ENCODE measurements at places on chromosomes 13 and 19. TPM values are rescaled to one million over a fixed set of nuclear protein-coding genes. Genes with fewer than 3 reads are reported as not detected.

Gene MAMSTR
- 1.2 TPM for total RNA-seq

Gene SLC25A41
- not detected for total RNA-seq

Gene ZNF790
- total RNA-seq = 5.0 TPM

Gene DACH1
- 0.37 TPM for total RNA-seq

Gene ERCC1
- 128 TPM for total RNA-seq

Gene MISP3
- total RNA-seq = 0.25 TPM

Gene ZNF417
- total RNA-seq = 25.7 TPM

Gene ERF
- total RNA-seq = 22.9 TPM

Gene PBX4
- 1.9 TPM for total RNA-seq

Measured in uterine smooth muscle cell (primary cell).